ENCODE measurements at places on chromosomes 2 and 18.

DNA sequence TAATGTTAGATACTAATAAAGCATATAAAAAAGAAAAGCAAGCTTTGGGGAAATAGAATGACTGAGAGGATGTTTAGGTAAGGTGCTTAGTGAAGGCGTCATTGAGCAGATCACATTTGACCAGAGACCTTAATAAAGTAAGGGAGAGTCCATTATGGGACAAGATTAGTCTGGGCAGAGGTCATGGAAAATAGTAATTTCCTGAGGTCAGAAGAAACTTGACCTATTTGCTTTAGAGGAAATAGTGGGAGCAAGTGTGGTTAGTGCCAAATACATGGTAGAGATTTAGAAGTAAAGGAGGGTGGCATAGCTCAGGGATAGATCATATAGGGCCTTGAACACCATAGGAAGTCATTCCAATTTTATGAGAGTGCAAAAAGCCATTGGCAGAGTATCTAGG, 24.5 kb upstream of the SLC8A1 start:
- DNase-seq, result no peak

DNA sequence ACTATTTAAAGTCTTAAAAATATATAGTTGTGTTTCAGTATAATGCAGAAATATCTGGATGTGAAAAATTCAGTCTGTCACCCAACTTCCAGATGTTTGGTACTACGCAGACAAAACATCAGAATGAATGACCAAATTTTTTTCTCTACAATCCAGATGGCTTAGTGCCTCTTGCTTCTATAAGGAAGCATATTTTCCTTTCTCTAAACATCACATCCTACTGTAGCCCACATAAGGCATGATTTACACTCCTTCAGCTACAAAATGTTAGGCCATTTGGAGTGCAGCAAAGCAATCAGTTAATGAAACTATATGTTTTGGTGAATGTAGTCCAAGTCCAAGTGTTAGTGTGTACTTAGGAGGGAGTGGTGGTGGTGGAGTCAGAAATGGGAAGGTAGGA, 162.9 kb upstream of the SIX2 start:
- no peak for DNase-seq

DNA sequence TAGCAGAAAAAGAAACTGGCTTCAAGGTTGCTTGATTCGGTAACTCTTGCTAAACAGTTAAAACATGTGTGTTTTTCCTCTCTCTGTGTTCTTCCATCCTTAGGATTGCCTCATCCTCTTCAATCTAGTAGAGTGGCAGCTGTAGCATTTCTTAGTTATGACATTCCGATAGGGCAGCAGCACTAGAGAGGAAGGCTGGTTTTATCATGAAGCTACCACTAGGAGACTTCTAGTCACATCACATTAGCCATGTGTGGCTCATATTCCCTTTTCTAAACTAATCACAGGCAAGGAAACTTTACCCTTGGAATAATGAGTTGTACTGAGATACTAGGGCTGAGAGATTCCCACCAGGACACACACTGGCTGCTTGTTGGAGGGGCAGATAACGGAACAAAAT, 187.6 kb downstream of the DOK6 start:
- no peak for DNase-seq

GRCh38 chr2:40126006-40126405, 325.9 kb downstream of the SLC8A1 start:
- no peak for DNase-seq

GRCh38 chr2:189412330-189412953, 28.8 kb upstream of the WDR75 start:
- DNase-seq, result peak; percentile 24

DNA sequence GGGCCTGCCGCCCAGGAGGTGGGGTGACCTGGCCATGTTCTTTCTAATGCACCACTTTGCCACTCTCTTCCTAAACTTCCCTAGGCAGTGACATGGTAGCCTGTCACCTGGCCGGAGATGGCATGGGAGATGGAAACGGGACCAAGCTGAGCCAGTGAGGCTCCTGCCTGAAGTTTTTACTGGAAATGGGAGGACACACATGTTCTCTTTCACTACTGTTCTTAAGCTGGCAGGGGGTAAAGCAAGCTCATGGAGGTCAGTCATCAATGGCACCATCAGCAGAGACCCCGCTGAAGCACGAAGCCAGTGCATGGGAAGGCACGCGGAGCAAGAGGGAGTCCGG, 50.7 kb downstream of the ATIC start:
- DNase-seq, result no peak

- no peak for DNase-seq
Measured at GRCh38 chr2:130837175-130837810, 579 bp downstream of the ARHGEF4 start.

DNA sequence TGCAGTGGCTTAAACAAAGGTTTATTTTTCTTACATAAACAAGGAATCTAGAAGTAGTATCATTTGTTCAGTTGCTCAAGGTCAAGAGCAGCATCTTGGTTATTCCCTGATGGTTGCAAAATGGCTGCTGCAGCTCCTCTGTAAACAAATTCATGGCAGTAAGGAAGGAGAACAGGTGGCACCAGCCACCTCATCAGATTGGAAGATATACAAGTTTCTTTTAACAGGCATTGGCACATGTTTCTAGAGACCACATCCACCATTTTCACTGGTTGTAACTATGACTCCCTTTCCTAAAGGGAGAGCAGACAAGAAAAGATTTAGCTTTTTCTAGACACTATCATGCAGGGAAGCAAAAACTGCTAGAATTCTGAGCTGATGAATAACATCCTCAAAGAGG, 46.3 kb downstream of the PKDCC start:
- DNase-seq, result no peak

DNA sequence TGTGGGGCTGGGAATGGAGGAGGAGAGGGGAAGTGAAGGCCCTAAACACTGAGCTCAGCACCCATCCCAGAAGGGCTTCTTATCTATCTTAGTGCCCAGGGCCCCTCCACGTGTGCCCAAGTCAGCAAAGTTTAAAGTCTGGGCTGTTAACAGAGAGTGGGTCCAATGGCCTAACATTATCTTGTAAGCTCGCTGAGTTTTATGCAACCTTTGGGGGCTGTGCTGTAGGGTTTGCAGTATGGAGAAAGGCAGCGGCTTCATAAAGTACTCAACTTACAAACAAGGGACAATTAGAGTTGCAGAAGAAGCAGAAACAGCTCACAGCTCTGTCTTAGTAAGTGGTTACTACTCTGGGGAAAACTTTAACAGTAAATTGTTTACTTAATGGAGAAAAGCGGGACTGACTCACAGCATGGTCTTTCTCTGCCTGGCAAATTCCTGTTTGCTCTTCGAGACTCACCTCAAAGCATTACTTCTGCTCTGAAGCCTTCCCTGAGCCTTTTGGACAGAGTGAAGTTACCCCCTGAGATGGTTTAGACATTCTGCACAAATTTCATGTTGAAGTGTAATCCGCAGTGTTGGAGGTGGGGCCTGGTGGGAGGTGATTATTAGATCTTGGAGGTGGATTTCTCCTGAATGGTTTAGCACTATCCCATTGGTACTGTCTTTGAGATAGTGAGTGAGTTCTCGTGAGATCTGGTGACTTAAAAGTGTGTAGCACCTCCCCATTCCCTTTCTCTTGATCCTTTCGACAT, 9.0 kb downstream of the ENOSF1 start:
- DNase-seq, result no peak

GRCh38 chr2:132984731-132985130, 314.7 kb upstream of the LYPD1 start:
- DNase-seq, result no peak

GRCh38 chr2:205696331-205696926, 14.1 kb downstream of the NRP2 start:
- no peak for DNase-seq

DNA sequence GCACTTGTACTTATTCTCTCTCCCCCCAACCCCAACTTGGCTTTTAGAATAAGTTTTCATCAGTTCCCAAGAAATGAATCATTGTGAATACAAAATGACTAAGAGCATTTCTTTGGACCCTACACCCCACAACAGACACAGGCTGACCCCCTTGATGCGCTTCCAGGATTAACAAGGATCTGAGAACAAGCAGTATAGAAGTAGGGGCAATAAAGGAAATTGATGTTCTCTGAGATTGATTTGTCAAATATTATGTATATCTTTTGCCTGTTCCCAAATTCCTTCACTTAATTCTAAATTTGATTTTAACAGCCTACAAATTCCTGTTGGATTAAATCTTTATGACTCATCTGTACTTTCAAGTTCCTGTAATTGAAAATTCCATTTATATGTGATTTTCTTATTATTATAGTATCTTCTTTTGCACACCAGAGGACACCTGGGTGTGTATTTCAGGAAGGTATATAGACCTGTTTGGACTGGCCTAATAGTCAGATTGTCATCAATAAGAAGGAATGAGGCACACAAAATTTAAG, 10.2 kb upstream of the PTPN4 start:
- DNase-seq, result no peak

- no peak for DNase-seq
Measured at GRCh38 chr2:9748577-9748976, 94.7 kb upstream of the TAF1B start.

GRCh38 chr2:140424471-140424870, 1644.3 kb upstream of the NXPH2 start:
- no peak for DNase-seq

GRCh38 chr2:138503652-138504051, 2.1 kb downstream of the SPOPL start:
- no peak for DNase-seq

- DNase-seq, result peak; percentile 5
Measured at GRCh38 chr18:6885992-6886796, 156.7 kb downstream of the ARHGAP28 start.

DNA sequence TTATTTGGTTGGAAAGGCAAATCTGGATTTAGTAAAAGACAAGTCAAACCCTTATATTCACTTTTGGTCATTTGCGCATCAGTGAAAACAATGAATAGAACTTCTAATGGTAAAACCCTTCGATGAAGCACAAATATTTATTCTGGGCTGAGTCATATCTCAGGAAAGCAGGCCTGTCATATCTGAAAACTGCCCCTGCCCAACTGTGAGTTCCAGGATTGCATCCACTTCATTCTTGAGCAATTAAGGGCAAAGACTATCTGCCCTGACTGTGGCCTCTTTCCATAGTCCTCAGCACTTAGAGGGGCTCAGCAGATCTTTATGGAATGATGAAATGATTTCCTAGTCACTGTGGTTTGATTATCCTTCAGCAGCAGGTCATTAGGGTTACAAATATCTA, 795.2 kb upstream of the ID2 start:
- no peak for DNase-seq

GRCh38 chr2:237547841-237548416, 18.4 kb upstream of the PRLH start:
- no peak for DNase-seq

GRCh38 chr2:57080035-57080434, 896.2 kb downstream of the CCDC85A start:
- DNase-seq, result no peak

DNA sequence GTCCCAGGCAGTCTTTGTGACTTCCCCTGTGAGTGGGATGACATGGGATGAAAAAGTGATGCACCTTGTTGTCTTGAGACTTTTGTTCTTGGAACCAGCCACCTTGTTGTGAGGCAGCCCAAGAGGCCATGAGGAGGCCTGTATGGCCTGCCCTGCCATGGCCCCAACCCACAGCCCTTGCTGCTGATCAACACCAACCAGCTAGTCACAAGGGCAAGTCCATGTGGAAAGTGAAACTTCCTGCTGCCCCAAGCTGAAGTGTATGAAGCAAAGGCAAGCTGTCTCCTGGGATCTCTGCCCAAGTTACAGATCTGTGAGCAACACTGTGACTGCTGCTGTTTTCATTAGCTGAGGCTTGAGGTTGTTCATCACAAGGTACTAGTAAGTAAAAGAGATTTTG, 21.6 kb downstream of the TMEM18 start:
- no peak for DNase-seq

- DNase-seq, result no peak
Measured at GRCh38 chr18:70234667-70235459, 29.4 kb upstream of the RTTN start.

DNA sequence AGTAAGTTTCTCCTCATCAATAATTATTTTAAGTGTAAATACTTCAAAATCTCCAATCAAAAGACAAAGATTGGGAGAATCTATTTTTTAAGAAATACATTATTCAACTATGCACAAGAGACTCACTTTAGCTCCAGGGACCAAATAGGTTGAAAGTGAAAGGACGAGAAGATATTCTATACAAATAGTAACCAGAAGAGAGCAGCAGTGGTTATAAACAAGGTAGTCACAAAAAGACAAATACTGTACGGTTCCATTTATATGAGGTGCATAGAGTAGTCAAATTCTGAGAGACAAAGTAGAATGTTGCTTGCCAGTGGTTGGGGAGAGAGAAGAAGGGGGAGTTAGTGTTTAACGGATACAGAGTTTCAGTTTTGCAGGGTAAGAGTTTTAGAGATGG, 69.8 kb downstream of the POU3F3 start:
- no peak for DNase-seq

DNA sequence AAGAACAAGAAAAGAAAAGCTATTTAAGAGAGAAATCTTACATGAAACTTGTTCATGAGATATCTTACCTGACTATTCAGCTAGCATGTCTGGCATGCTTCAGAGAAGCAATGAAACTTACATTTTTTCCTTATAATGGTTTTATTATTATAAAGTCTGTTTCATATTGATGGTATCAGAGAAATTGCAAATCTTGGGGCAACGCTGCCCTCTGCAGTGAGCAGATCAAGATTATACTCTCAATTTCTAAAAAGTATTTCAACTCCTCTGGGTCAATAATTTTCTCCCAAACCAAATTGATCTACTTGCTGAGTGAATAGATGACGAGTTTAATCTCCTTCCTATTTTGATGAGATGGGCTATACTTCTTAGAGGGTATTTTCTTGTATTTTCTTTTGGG, 235.6 kb downstream of the NUP35 start:
- no peak for DNase-seq

- DNase-seq, result peak; percentile 33
Measured at GRCh38 chr2:182666674-182667314, 49.3 kb upstream of the DNAJC10 start.

DNA sequence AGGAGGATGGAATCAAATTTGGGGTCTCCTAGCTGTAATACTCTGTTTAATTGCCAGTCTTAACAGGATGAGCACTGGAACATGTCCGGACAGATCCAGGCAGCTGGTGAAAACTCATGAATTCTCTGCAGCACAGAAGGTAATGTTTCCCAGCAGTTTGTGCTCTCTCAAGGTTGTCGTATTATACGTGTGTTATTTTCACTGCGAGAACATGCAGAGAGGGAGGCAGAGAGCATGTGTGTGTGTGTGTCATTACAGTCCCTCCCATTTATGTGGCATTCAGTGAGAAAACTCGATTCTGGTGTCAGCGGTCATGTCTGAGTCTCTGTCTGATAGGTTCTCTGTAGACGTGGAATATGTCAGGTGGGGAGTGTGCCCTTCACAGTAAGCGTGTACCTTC, 150.2 kb upstream of the POU3F3 start:
- no peak for DNase-seq

Data from germinal center (tissue), 1 donor.